Tibial nerve (tissue), 4 donors: ENCODE measurements at places on chromosomes 3 and 15.

DNA sequence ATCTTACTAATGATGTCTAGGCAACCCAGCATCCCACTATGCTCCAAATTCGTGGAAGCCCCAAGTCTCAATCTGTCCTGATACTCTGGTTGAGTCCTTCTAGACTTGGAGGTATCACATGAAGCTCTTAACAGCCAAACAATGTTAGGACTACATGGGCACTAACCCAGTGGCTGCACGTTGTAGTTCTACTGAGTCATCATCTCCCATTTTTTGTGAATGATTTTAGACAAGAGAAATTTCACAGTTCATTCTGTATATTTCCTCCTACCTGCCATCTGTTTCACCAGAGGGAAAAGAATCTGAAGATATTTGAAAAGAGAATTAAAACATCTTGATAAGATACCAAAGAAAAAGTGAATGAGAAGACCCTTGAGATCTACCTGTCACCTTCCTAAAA lies 9.8 kb upstream of the WWTR1 start:
- no peak for DNase-seq

GRCh38 chr15:67106764-67107013 lies 41.3 kb downstream of the SMAD3 start:
- DNase-seq, result no peak

- DNase-seq, result no peak
Observed at GRCh38 chr3:11555881-11556633, 87.7 kb downstream of the VGLL4 start.

DNA sequence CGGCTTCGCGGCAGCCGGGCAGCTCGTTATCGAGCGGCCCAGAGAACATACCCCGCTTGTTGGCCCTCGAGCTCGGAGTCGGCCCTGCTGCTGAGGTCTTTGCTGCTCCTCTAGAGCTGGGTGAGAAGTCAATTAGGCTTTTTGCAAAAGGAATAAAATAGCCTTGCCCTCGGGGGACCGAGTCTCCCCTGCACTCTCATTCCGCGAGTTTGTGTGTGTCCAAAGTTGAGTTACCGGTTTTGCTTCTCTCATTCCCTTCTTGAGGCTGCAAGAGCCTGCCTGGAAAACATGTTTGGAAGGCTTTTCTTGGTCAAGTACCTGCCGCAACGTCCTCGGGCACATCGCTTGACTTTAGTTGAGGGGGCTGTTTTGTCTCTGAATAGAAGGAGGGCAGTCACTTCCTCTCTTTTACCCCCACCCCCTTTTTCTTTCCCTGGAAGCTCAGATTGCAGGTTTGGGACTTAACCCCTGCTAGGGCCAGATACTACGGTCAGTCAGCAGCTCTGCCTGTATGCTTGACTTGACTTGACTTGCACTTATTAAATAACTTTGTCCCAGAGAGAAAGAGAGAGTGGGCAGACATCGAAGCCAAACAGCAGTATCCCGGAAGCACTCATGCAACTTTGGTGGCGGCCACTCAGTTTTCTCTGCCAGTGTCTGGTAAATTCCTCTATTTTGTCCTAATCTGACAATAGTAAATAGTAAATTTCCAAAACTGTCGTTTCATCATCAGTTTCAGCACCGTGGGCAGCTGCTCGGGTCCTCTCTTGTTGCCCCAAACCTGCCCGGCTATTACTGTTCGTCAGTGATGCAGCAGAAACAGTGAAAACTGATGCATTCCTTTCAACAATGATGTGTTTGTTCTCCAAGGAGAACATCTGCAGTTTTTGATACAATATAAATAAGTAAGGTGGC lies 609 bp downstream of the RNF13 start:
- no peak for DNase-seq
